Epithelial cell of proximal tubule (primary cell): ENCODE measurements at places on chromosomes 12 and 14. TPM values are rescaled to one million over a fixed set of nuclear protein-coding genes. Genes with fewer than 3 reads are reported as not detected.

- no peak for DNase-seq
Measured at GRCh38 chr14:72553161-72553560, 340.7 kb downstream of the DPF3 start.

GRCh38 chr14:30708157-30708556 is 86.0 kb downstream of the SCFD1 start:
- DNase-seq: no peak

The CCDC196 gene
- not detected in 2 replicates for total RNA-seq

The SLC39A2 gene
- not detected in 2 replicates for total RNA-seq

The TUNAR gene
- 0.06 TPM in 1 of 2 replicates, not detected in the other for total RNA-seq

The NUDT14 gene
- 23.0 and 30.2 TPM in 2 replicates for total RNA-seq

The ZDHHC22 gene
- total RNA-seq: 0.07 TPM in 1 of 2 replicates, not detected in the other

The CHFR gene
- 26.2 and 35.7 TPM in 2 replicates for total RNA-seq
